ENCODE measurements at places on chromosomes 6 and 20.
A peak's percentile ranks its signal among the peaks of the same experiment; 100 is the strongest.

GRCh38 chr6:158708239-158708638 is 58.4 kb downstream of the SYTL3 start:
- DNase-seq = no peak

- peak; percentile 71 for DNase-seq
Observed at GRCh38 chr6:130322673-130323268, 43.0 kb upstream of the TMEM200A start.

- no peak for DNase-seq
Observed at GRCh38 chr20:62995898-62996595, 10.7 kb downstream of the BHLHE23 start.

DNA sequence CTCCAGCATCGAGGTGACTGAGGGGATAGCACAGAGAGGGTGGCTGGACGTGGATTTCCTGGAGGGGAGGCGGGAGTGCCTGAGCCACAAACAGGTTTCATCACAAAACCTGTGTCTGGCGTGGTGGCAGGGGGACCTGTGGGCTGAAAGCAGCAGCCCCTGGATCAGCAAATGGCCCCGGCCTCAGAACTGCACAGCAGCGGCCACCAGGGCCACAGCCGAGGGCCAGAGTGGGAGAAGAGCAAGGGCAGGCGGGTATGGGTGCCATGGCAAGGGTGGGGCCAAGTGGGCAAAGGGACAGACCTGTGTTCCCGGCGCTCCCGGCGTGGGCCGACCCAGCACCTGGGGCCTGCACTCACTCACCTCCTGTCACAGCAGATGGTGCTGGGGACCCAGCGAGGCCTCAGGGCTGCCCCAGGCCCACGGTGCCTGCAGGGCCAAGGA is 19.0 kb downstream of the NTSR1 start:
- DNase-seq = no peak

- no peak for DNase-seq
Observed at GRCh38 chr6:44676246-44676790, 288.8 kb downstream of the CDC5L start.

DNA sequence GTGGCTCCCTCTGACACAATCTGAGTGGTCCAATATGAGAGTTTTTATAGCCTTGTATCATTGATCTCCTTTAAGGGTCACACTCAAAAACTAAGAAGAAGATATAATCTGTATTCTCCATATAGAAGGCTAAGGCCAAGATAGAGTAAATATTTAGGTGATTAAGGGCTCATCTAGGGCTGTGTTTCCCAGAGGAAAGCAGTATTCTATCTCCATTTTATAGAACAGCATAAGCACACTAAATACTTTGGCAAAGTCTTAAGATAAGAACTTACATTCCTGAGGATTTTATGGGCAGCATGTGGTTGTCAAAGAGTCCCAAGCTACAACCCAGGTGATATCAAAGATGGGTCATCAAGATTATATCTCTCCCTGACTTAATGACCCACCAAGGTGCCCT is 377.6 kb downstream of the KIF16B start:
- DNase-seq = no peak

- DNase-seq = no peak
Observed at GRCh38 chr6:19035461-19036195, 648.5 kb downstream of the RNF144B start.

DNA sequence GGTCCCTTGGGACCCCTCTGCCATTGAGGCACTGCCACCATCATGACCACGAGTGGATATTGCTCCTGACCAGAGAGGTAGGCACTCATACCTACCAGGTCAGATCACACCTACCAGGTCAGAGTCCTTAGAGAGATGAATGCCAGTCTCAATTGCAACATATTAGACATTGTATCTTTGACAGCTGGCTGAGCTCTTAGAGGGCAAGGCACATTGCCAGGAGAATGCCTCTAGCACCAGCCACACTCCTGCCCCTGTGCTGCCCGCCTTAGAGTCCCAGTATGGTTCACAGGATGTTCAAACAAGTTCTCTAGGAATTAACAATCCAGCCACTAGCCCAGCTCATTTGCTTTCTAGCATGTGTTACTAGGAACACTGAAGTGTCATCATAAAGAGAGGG is 65.9 kb downstream of the TMEM244 start:
- no peak for DNase-seq

DNA sequence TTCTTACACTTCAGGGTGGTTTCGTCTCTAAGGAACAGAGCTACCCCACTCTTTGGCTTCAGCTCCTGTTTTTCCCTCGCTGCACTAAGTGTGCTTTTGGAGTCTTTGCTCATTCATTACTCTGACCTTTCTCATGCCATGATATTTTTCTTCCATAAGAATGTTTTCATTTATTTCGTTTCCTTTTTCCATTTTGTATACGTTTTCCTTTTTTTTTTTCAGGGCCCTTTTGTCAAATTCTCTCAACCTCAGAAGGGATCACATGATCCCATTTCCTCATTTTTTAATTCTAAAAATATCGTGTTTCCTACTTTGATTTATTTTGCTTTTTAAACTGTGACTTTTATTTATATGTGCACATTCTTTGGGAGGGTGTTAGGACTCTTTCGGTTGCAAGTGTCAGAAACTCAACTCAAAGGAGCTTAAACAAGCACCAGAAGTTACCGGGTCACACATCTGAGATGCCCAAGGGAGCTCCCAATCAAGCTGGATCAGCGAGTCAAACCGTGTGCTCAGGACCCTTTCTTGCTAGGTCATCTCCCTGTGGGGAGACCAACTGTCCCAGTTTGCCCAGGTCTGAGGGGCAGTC is 40.6 kb downstream of the GCNT2 start:
- DNase-seq = no peak

GRCh38 chr6:5590187-5590586 is 328.9 kb downstream of the FARS2 start:
- no peak for DNase-seq

DNA sequence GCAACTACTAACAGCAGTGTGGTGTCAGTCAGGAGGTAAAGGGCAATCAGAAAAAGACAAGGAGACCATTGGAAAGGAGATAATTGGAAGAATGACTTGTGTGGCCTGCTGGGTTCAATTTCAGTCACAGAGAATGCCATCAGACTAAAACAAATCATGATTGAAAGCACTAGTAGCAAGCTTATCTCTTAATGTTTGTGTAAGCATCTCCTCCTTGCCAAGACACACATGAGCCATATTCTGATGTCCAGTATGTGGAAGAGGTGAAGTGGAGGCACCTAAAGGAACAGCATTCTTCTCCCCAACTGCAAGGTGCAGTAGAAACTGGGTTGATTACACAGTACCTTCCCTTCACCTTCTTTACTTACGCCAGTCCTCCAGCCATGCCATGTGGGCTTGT is 287.5 kb downstream of the ZFAND3 start:
- no peak for DNase-seq

DNA sequence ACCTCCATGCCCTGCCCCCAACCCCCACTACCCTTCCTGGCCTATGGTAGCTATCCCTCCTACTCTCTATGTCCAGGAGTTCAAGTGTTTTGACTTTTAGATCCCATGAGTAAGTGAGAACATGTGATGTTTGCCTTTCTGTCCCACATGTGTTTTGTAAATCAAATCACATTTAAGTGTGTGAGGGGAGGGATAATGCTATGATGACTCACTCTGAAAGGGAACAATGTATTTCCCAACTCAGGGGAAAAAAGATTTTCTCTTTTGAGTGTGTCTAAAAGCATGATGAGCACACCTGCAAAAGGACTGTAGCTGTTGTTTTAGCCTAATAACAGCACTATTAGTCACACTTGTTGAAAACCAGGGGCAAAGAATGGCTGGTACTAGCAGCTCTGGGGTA is 193.7 kb downstream of the GJA10 start:
- no peak for DNase-seq

- DNase-seq = no peak
Observed at GRCh38 chr6:12656906-12657305, 59.7 kb upstream of the PHACTR1 start.

DNA sequence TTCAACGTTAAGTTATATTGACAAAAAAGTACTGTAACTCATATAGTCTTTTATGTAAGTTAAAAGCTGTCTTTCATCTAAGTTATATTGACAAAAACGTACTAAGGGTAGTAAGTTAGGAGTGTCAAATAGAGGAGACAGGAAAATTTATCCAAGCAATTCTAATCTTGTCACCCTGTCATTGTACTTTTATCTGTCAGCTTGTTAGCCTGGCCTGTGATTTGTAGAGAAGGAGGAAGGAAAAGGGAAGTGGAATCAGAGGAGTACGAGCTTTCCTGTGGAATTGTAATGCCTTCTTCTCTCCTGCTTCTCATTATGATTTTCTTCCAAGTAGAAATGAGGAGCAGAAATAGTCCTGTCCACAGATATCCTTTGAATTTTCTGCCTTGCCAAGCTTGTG is 18.8 kb downstream of the KCTD20 start:
- no peak for DNase-seq

DNA sequence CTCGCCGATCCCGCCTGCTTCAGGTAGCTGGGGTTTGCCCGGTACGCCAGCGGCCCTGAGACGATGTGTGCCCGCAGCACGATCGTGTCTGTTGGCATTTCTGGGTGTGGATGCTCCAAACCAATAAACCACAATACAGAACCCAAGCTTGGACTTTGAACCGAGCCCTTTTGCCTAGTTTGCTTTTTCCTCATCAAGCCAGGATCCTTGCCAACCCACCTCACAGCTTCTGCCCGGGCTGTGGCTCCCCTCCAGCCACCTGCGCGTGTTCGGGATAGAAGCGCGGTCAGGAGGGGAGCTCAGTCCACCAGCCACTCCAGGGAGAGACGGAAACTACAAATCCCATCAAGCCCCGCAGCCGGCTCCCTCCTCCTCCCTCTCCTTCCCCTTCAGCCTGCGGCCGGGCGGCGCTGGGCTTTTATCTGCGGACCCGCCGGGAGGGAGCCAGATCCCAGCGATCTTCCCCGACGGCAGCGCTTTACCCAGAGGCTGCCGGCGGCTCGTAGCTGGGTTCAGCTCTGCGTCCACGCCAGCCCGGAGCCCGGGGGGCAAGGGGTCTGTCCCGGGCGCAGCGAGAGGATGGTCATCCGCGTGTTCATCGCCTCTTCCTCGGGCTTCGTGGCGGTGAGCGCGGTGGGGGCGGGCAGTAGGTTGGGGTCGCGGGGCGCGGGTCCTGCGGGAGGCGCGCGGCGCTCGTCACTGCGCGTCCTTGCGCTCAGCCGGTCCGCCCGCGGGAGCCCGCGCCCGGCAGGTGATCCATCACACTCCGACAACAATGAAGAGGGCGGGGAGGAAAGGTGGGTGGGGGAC is at the start of gene SH3BGRL2:
Gene SH3BGRL2, plus strand, starts transcription at position 447 of the 810 bp plus-strand sequence. Its CDS starts 133 bp downstream, at position 580.
- peak; percentile 48 for DNase-seq

DNA sequence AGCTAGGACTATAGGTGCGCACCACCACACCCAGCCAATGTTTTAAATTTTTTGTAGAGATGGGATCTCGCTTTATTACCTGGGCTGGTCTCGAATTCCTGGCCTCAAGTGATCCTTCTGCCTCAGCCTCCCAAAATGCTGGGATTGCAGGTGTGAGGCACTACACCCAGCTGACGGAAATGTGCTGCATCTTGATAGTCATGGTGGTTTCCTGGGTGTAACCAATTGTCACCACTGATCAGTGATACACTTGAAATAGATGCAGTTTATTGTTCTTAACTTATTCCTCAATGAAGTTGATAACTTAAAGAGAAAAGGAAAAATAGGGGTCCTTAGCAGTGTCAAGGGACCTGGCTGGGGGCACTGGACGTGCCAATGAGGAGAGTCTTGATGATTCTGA is 92.4 kb downstream of the PPP1R14C start:
- no peak for DNase-seq

GRCh38 chr6:157186785-157187181 is 136.5 kb downstream of the TMEM242 start:
- no peak for DNase-seq

DNA sequence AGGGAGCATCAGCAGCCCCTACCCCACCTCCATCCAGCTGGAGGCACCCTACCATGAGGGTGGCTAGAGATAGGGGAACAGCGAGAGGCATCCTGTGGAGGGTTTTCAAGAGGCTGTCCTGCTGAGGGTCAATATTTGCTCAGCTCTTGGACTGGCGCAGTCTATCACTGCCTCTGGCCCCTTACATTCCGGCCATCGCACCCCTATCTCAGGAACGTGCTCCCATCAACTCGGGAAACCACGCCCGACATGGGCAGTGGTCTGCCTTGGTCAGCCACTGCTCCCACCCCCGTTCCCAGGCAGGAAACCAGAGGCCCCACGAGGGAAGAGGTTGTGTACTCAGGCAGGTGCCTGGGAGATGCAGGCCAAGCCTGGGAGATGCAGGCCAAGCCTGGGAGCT is 57.9 kb downstream of the VEGFA start:
- DNase-seq = no peak

- DNase-seq = no peak
Observed at GRCh38 chr6:166851911-166852310, 104.4 kb downstream of the RNASET2 start.

DNA sequence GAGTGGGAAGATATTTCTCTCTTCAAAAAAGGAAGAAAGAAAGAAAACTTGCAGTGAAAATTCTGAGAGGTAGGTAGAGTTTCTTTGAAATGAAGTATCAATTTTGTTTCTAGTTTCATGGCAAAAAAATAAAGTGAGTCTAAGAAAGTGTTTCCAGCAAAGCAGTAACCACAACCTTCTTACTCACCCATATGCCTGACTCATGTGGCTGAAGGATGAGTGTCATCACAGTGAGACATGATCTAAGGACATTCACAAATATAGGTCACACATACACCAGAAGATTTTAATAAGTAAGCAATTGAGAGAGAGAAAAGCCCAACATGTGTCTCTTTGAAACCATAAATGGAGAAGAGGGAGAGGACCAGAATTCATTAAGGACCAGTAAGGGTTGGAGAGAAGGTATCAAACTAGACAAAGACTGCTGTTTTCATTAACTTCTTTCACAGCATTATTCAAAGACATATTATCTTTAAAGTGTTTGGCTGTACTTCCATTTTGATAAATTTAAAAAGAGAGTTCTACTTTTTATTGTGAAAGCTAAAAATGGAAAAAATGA is 169.5 kb downstream of the FRK start:
- DNase-seq = peak; percentile 22

DNA sequence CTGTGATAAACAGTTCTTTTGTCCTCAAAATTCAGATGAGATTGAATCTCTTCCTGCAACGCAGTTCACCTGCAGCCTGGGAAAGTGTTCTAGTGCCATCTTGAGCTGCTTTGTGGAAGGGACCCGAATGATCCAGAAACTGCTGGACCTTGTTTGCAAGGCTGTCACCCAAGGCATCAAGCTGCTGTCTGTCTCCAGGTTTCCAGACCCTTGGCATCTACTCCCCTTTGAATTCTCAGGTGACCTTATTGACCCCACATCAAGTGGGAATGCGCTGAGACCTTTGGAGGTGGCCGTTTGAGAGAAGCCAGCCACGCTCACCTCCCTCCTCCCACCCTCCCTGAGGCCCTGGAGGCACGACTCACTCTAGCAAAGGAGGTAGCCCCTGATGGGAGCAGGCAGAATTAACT is 112.5 kb downstream of the EDN3 start:
- DNase-seq = no peak

Data from Kasumi-1 (cell line).